ENCODE measurements at places on chromosomes 11 and 22.

GRCh38 chr11:28815110-28815509 lies 706.9 kb downstream of the METTL15 start:
- no peak for DNase-seq

GRCh38 chr22:38940811-38941384 lies 16.5 kb upstream of the APOBEC3A start:
- DNase-seq: no peak

DNA sequence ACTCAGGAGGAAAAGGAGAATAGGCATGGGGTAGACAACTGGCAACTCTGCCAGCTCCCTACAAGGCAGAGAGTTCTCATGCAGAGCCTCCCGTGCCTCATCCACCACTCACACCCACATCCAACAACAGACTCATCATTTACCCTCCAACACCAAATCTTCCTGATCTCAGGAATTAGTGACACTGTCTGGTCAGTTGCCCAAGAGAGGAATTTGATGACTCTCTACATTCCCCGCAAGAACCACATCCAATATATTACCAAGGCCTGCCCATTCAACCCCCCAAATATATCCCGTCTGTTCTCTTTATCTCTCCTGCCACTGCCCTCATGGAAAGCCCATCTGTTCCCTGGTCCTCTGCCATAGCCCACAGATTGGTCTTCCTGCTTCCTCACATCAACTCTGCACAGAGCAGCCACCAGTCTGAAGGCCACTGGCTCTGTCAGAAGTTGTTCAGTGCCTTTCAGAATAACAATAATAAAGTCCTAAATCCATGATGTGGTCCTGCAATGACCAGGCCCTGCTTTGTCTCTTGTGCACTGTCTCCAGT lies 57.5 kb upstream of the CD82 start:
- no peak for DNase-seq

- no peak for DNase-seq
Observed at GRCh38 chr11:69966910-69967483, 111.1 kb upstream of the ANO1 start.

- no peak for DNase-seq
Observed at GRCh38 chr11:74691755-74692154, 39.5 kb downstream of the CHRDL2 start.

- DNase-seq: no peak
Observed at GRCh38 chr11:130179396-130180306, 20.1 kb downstream of the ST14 start.

GRCh38 chr11:117932426-117932825 lies 3.2 kb upstream of the TMPRSS13 start:
- no peak for DNase-seq
